ENCODE measurements at places on chromosomes 3 and 15. TPM values are rescaled to one million over a fixed set of nuclear protein-coding genes. Genes with fewer than 3 reads are reported as not detected.

DNA sequence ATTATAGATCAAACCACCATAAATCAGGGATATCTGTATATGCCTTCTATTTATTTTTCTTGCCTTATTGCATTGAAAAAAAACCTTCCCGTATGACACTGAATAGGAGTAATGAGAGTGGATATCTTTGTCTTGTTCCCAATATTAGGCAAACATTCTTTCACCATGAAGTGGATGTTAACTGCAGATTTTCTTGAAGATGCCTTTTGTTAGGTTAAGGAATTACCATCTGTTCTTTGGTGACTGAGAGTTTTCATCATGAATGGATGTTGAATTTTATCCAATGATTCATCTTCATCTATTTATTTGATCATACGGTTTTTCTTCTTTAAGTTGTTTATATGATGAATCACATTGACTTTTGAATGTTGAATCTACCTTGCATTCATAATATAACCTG, 47.1 kb upstream of the MECOM start:
- DNase-seq: peak; percentile 77

ST3GAL6 gene
- total RNA-seq: 7.3 TPM

DNA sequence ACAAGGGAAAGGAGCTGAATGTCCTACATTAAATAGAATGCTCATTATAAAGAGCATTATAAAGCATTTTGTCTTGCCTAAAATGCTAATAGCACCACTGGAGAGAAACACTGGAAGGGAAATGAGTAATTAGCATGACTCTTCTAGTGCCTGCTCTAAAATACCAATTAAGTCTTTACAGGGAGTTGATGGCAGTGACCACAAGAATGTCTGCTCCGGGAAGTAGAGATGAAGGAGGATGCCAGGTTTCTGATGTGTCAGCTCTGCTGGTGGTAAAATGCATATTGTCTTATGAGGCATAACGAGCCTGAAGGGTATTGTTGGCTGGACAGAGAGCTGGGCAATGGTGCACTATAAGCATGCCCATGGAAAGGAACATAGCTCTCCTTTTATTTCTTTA, 49.5 kb downstream of the MYLK start:
- peak; percentile 89 for DNase-seq

- DNase-seq: no peak
These were observed 161.5 kb upstream of the MB21D2 start for GRCh38 chr3:193078996-193079753.

- no peak for DNase-seq
These were observed 45.6 kb downstream of the TMEM266 start for GRCh38 chr15:76105391-76105790.

DNA sequence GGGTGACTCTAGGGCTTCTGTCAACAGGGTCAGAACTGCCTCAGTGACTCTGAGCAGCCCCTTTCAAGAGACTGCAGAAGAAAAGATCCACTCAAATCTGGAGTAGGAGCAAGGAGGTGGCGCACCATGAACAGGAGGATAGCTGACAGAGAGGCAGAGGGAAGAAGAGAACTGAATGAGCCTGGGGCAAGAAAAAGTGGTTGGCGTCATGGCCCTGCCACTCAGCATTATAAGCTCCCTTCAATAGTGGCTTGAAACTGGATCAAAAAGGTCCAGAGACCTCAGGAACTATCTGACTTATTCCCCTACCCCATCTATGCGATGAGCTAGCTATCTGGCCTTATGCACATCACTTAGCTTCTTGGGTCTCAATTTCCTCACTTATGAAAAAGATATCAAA, 66.6 kb downstream of the NCEH1 start:
- no peak for DNase-seq

KLHL6 gene
- total RNA-seq: not detected

GRCh38 chr3:56884387-56884786, 82.6 kb upstream of the ARHGEF3 start:
- DNase-seq: peak; percentile 89

DNA sequence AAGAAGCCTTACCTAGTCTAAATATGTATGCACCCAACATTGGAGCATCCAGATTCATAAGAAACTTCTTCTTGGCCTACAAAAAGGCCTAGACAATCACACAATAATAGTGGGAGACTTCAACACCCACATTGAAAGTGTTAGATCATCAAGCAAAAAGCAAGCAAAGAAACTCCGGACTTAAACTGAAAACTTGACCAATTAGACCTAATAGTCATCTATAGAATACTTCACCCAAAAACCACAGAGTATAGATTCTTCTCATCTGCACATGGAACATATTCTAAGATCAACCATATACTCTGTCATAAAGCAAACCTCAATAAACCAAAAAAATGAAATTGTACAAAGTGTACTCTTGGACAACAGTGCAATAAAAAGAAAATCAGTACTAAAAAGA, 22.3 kb upstream of the OR5K4 start:
- DNase-seq: no peak

DNA sequence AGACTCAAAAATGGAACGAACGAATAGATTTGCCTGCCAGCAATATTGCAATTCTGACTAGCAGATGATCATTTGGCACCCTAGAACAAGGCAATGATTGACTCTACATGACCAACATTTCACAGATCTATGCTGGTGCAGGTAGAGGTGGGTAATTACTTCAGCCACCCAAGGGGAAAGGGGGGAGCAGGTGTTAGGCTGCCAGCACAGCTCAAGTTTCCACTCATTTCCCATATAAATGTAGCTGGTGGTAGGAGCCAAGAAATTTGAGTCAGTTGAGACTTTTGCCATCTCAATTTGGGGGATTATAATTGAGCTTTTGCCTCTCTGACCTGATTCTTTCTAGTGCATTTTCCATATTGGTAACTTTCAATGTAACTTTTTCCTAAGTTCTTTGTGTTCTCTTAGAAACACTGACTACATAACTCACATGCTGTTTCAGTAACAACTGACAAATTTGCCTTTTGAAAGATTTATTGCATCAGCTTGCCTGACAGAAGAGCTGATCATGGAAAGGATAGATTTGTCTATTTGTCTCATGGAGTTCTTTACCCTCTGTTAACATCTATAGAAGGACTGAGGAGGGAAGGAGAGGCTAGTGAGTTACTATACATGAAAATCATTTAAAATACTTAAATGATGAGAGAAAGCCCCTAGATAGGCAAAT, 902.5 kb downstream of the ZPLD1 start:
- no peak for DNase-seq

AKAP13 gene
- total RNA-seq: 36.8 TPM

GRCh38 chr3:64575211-64575844, 112.5 kb downstream of the ADAMTS9 start:
- DNase-seq: peak; percentile 8

FBXL22 gene
- total RNA-seq: 2.0 TPM

LIPH gene
- total RNA-seq: 0.35 TPM

GRCh38 chr3:13264468-13264795, 155.7 kb downstream of the NUP210 start:
- DNase-seq: no peak

- DNase-seq: no peak
These were observed 38.6 kb upstream of the TSEN2 start for GRCh38 chr3:12445523-12446240.

A4GNT gene
- not detected for total RNA-seq

HGD gene
- 0.11 TPM for total RNA-seq

- no peak for DNase-seq
These were observed 476.8 kb downstream of the C3orf38 start for GRCh38 chr3:88626456-88627120.

- no peak for DNase-seq
These were observed 61.0 kb downstream of the IQSEC1 start for GRCh38 chr3:13012221-13012691.
